T-helper 17 cell (primary cell): ENCODE measurements at places on chromosomes 7 and 10.

- no peak for DNase-seq
Measured at GRCh38 chr7:47549397-47549796, 32.5 kb downstream of the TNS3 start.

- no peak for DNase-seq
Measured at GRCh38 chr7:1753564-1753867, 83.4 kb downstream of the ELFN1 start.

GRCh38 chr7:143735962-143736361, 21.5 kb downstream of the CTAGE6 start:
- DNase-seq, result no peak

DNA sequence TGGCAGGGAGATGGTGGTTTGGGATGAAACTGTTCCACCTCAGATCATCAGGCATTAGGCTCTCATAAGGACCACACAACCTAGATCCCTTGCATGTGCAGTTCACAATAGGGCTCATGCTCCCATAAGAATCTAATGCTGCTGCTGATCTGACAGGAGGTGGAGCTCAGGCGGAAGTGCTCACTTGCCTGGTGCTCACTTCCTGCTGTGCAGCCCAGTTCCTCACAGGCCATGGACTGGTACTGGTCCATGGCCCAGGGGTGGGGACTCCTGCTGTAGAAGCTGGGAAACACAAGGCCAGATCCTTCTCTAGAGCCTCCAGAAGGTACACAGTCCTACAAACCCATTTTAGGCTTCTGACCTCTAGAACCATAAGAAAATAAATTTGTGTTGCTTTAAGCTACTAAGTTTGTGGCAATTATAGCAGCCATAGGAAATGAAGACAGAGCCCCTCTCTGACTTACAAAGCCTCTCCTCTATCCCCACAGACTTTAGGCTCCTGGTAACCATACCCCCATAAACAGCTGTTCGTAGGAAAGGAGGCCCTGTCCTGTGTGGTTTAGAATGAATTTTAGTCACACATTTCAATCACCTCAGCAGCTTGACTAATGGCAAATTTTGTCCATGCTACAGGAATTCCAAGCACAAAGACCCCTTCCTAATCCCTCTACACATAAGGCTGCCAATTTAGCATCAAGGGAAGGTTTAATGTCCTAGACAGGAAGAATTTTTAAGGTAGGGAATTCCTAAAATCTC, 206.1 kb upstream of the PHYHIPL start:
- no peak for DNase-seq

GRCh38 chr10:117546581-117547015, 4.1 kb downstream of the EMX2 start:
- no peak for DNase-seq

DNA sequence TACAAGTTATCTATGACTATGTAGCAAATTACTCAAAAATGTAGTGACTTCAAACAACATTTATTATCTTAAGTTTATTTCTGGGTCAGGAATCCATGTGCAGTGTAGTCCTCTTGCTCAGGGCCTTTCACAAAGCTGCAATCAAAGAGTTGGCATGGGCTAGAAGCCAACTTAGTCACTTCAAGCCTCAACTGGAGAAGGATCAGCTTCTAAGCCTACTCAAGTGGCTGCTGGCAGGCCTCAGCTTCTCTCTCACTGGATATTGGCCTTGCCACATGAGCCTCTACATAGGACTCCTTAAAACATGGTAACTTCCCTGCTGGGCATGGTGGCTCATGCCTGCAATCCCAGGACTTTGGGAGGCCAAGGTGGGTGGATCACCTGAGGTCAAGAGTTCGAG, 5.0 kb upstream of the NFE2L3 start:
- no peak for DNase-seq

- DNase-seq, result no peak
Measured at GRCh38 chr7:123581162-123581459, 20.5 kb upstream of the ASB15 start.

- no peak for DNase-seq
Measured at GRCh38 chr7:121023683-121024511, 35.4 kb downstream of the CPED1 start.

DNA sequence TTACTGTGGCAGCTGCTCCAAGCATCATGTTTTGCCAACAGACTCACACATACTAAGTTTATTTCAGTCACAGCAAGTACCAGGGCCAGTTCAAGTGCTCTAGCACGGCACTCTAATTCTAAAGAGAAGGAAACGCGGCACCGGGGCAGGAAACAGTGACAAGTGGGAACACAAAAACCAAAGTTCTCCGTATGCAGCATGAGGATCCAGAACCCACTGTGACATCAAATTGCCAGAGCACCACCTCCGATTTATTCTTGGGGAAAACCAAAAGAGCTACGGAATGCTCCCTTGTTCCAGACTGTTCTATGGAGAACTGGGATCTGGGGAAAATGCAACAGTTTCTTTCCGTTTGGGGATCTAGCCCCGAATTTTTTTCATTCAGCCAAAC, 448 bp upstream of the PTER start:
- DNase-seq, result no peak

DNA sequence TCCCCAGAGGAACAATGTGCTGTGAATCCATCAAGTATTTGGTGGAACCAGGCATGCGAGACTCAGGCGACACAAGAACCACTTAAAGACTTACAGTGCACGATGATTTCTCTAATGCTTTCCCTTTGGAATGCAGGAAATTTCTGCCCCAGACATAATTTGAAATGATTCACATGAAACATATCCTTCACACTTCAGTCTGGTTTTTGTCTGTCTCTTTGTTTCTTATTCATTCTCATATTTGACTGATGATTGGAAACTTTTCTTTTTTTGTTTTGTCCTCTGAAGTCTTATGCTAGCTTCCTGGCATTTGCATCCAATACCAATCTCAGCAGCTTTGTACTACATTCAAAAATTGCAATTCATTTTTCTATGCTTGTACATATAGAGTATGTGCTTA, 502.8 kb downstream of the PHTF2 start:
- DNase-seq, result no peak

GRCh38 chr7:140723006-140723405, 26.5 kb downstream of the NDUFB2 start:
- no peak for DNase-seq

DNA sequence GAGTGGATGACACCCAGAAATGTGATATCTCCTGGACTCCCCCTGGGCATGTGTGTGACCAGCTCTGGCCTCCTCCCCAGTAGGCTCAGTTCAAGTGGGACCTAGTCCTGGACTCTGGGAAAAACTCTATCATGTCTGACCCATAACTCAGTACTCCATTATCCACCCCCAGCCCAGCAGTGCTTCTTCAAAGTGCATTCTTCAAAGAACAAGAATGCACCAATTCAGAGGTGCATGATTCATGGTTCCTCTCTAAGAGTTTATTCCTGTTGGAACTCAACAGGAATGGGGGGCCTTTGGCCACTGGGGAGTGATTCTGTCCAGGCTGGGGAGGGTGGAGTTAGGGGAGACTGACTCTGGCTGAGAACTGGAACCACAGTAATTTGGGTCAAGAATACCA, 173.6 kb upstream of the CXCL12 start:
- DNase-seq, result no peak

DNA sequence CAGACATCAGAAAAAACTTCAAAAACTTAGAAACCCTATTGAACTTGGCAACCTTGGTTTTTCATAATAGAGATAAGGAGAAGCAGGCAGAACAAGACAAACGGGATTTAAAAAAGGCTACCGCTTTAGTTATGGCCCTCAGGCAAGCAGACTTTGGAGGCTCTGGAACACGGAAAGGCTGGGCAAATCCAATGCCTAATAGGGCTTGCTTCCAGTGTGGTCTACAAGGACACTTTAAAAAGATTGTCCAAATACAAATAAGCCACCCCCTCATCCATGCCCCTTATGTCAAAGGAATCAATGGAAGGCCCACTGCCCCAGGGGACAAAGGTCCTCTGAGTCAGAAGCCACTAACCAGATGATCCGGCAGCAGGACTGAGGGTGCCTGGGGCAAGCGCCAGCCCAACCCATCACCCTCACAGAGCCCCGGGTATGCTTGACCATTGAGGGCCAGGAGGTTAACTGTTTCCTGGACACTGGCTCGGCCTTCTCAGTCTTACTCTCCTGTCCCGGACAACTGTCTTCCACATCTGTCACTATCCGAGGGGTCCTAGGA, 115.3 kb downstream of the NRCAM start:
- DNase-seq, result no peak

DNA sequence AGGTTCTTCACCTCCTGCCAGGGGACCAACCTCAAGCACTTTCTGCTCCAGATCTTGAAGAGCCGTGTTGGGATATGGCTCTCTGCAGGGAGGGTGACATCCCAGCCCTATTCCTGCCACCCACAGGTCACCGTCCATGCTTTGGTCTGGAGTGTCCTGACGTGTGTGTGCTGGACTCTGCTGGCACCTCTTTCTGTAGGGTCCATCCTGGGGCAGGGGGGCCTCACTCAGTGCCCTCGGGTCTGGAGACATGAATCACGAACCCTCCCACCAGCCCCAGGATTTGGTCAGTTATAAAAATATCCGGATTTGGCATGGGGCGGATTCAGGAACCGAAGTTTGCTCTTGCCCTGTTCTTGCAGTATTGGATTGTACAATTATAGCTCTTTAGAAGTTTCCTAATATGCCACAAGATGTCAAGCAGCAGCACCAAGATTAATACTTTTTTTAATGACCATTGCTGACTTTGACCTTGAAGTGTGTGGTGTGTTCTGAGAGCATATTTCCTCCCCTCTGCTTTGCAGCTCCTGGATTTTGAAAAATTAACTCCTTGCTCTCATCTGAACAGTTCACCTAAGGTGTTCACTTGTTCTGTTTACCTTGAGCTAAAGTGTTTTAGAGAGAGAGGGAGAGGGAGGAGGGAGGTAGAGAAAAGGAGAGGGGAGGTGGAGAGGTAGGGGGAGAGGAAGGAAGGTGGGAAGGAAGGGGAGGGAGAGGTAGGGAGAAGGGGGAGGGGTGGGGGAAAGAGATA, 95.4 kb upstream of the SHH start:
- no peak for DNase-seq

DNA sequence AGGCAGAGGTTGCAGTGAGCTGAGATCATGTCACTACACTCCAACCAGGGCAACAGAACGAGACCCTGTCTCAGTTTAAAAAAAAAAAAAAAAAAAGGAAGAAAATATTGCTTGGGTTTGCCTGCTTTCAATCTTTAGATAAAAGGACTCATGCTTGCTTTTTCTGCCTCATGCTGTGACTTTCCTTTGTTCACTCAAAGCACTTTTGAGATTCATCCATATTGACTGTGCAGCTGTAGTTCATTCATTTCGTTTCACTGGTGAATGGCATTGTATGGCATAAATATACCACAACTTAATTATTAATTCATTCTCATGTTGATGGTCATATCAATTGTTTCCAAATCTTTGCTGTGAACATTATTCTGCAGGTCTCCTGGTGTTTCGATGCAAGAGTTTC, 97.6 kb upstream of the NFE2L3 start:
- DNase-seq, result no peak

DNA sequence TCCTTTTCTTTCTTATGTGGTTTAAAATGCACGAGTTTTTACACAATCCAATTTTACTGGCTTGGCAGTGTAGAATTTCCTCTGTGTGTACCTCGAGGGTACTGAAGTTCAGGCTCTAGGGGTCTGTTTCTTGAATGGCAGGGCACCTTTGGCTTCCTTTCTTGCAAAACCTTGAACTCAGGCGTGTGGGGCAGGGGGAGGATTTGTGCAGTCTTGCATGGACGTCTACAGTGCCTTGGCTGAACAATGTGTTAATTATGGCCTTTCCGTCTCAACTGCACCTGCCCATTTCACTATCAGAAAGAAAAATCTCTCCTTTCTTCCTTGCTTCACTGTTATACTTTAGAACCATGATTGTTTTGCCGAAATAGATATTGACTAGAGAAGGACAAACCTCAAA, 570.9 kb downstream of the INHBA start:
- DNase-seq, result no peak

GRCh38 chr7:21276471-21277035, 151.3 kb upstream of the SP4 start:
- no peak for DNase-seq
